NCI-H510A treated with DMSO at 0.1 percent for 48 hours (cell line): ENCODE measurements at places on chromosomes 7 and 10.

DNA sequence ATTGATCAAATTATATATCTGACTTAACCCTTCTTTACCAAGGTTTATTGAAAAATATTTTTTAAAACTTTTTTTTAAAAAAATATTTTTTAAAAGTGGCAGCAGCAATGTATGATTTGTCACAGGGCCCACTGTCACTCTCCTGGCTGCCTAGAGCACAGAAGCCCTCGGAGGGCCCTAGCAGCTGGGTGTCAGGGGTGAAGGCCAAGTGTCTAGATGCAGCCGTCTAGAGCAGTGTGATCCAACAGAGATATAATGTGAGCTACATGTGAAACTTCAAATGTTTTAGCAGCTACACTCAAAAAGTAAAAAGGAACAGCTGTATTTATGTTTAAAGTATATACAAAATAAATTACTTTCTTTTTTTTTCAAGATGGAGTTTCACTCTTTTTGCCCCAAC, 112.7 kb downstream of the ARHGAP22 start:
- DNase-seq = no peak

- no peak for DNase-seq
Measured at GRCh38 chr10:55803055-55803454, 558.0 kb downstream of the ZWINT start.

DNA sequence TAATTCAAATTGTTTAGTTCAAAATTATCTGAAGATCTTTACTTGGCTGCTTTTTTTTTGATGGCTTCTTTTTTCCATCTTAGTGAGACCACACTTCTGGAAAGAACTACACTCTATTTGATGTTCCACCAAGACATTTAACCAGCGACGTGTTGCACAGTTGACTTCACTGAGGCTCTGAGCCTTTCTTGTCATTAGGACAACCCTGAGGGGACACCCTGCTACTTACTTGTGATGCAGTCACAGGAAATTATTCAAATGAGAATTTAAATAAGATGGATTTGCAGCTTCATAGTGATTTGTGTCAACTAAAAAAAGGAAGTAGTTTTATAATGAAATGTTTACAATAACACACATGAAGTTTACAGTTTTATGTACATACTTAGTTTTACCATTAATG, 25.6 kb upstream of the PIK3CG start:
- DNase-seq = no peak

DNA sequence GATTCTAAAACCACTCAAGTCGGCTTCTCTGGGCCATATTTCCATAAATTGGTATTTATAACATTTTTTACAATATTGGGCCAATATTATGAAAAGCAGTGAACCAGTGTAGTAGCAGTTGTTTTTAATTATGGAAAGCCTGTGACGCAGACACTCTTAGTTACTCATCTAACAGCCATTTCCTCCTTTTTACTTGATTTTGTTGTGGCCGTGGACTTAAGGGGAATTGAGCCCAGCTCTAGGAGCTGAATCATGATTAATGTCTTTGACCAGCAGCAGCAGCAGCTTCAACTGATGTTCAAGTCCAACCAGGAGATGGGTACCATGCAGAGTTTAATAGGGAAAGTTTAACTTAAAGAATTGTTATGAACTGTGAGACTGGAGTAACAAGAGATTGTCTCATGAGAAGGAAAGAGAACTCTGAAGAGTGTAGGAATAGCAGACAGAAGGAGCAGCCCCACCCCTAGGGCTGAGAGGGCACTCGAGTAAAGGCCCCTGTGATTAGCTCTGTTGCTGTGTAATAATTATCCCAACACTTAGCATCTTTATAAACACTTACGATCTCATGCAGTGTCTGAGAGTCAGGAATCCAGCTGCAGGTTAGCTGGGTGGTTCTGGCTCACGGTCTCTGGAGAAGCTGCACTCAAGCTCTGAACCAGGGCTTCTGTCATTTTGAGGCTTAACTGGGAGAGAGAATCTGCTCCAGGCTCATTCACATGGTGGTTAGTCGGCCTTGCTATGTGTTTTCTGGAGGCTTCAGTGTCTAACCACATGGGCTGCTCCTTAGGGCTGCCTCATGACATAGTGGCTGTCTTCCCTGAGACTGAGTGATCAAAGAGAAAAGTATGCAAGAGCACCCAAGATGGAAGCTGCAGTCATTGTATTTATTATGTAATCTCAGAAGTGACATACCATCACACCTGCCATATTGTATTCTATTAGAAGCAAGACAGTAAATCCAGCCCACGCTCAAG, 4.6 kb downstream of the LANCL2 start:
- no peak for DNase-seq

DNA sequence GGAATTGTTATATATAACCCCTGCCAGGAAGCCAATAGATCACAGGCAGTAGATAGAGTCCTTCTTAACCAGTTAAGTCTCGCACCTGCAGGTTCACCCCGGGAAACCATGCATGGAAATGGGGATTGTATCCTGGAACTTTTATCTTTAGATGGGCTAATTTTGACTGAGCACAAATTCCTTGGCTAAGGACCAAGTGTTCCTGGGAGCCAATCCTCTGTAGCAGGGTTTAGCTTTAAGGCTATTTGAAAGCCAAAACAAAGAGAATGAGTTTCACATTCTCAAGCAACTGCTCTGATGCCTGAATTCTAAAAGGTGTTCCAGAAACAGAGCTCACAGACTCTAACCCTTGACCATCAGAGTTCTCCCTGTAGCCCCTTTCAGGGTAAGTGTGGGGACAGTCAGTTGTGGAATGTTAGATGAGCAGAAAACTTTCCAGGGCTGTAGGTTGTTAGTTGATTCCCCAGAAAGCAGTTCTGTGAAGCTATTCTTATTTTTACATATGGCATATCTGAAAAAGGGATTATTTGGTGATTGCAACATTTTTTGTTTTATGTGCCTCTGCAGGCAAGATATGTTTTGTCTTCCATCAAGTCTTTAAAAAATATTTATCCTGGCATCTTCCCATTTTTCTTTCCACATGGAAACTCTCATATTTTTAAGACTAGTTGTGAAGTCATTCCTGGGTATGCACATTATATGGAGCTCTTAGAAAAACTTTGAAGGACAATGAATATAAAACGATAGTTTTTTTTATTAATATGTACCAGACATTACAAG, 16.2 kb upstream of the NPVF start:
- no peak for DNase-seq

GRCh38 chr7:27868131-27868550, 128.2 kb downstream of the TAX1BP1 start:
- DNase-seq = no peak

GRCh38 chr7:43750016-43750887, 8.2 kb upstream of the BLVRA start:
- peak; percentile 5 for DNase-seq

- DNase-seq = no peak
Measured at GRCh38 chr10:112801748-112802147, 148.3 kb upstream of the TCF7L2 start.

DNA sequence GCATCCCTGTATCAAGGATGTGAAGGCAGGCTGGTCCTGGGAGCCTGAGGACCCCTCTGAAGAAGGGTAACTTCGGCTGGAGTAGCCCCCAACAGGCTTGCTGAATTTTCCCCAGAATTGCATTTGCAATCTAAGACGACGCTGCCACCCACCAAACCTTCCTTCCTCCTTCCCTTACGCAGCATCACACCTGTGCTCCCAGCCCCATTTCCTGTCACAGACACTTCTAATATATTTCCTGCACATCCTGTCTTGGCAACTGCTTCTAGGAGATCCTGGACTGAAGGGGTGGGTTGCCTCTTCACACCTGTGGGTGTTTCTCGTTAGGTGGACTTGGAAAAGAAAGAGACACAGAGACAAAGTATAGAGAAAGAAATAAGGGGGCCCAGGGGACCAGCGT, 9.4 kb upstream of the PGAM1 start:
- DNase-seq = no peak

DNA sequence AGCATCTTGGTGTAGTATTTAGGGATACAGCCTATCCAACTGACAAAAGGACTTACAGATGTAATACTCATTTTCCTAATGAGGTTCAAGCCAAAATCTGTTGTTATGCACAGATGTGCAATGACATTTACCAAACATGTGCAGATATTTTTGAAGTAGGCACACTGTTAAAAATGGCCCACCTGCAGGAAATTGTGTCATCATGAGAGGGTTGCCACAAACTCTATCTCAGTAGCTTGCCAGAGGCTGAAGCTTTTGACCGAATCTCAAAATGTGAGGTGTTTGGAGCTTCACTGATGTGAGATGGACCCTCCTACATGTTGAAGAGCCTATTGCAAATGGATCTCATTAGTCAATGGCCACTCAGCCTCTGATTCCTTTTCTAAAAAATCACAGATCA, 89.7 kb upstream of the CSTF2T start:
- no peak for DNase-seq

- DNase-seq = no peak
Measured at GRCh38 chr10:131092876-131093275, 218.6 kb downstream of the TCERG1L start.

- peak; percentile 47 for DNase-seq
Measured at GRCh38 chr10:43671659-43672531, 23.2 kb upstream of the ZNF32 start.

DNA sequence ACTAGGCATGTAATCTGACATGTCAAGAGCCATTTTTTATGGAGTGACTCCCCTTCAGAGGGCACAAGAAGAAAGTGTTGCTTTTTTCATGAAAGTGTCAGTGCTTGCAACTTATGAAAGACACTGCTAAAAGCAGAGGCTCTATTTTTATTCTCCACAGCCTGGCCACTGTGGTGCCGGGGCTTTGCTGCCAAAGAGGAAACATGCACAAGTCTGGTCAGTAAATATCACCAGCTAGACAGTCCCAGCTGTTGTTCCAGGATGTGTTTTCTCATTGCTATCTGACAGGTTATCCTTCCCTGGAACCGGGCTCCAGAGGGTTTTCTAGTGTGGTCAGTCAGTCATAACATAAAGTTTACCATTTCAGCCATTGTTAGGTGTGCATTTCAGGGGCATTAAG, 180.7 kb upstream of the PITRM1 start:
- DNase-seq = no peak
